ENCODE measurements at places on chromosomes 16 and 17.
A peak's percentile ranks its signal among the peaks of the same experiment; 100 is the strongest.

DNA sequence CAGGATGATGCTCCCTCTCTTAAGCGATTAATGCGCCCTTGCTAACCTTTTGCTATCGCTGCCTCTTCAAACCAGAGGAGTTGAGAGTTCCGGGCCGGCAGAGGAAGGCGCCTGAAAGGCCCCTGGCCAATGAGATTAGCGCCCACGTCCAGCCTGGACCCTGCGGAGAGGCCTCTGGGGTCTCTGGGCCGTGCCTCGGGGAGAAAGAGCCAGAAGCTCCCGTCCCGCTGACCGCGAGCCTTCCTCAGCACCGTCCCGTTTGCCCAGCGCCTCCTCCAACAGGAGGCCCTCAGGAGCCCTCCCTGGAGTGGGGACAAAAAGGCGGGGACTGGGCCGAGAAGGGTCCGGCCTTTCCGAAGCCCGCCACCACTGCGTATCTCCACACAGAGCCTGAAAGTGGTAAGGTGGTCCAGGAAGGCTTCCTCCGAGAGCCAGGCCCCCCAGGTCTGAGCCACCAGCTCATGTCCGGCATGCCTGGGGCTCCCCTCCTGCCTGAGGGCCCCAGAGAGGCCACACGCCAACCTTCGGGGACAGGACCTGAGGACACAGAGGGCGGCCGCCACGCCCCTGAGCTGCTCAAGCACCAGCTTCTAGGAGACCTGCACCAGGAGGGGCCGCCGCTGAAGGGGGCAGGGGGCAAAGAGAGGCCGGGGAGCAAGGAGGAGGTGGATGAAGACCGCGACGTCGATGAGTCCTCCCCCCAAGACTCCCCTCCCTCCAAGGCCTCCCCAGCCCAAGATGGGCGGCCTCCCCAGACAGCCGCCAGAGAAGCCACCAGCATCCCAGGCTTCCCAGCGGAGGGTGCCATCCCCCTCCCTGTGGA lies 16.0 kb upstream of the STH start:
- DNase-seq, result no peak

- no peak for DNase-seq
These were observed 24.9 kb downstream of the MPP3 start for GRCh38 chr17:43808076-43808475.

DNA sequence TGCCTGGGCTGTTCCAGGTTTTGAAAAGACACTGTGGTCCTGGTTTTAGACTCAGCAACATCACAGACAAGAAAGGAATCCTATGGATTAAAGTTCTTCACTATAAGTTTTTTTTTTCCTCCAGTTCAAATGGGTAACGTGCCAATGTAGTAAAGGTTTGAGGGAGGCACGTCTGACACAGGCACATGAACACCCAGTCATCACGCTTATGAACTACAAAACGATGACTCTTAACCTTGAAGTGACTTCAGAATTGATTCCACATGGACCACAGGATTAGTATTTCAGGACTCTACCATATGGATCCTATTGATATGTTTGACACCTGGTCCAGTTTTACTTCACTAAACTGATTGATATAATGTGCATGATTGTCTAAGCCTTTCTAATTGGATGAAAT lies 2.3 kb downstream of the PRMT7 start:
- DNase-seq, result no peak

DNA sequence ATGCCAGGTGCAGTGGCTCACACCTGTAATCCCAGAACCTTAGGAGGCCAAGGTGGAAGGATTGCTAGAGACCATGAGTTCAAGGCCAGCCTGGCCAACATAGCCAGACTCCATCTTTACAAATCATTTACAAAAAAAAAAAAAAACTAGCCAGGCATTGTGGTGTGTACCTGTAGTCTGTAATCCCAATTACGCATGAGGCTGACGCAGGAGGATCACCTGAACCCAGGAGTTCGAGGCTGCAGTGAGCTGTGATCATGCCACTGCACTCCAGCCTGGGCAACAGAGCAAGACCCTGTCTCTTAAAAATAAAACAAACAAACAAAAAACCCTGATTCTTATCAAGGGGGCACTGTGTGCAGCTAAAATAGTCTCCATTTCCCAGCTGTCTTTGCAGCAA lies 16.8 kb upstream of the HAP1 start:
- DNase-seq, result no peak

GRCh38 chr17:62786646-62787045 lies 21.5 kb downstream of the MARCHF10 start:
- no peak for DNase-seq

GRCh38 chr16:55469821-55470532 lies 9.0 kb upstream of the MMP2 start:
- DNase-seq, result no peak

- DNase-seq, result no peak
These were observed 38.6 kb downstream of the SKAP1 start for GRCh38 chr17:48391444-48391843.

GRCh38 chr17:75959051-75959838 lies 18.4 kb upstream of the FBF1 start:
- no peak for DNase-seq

DNA sequence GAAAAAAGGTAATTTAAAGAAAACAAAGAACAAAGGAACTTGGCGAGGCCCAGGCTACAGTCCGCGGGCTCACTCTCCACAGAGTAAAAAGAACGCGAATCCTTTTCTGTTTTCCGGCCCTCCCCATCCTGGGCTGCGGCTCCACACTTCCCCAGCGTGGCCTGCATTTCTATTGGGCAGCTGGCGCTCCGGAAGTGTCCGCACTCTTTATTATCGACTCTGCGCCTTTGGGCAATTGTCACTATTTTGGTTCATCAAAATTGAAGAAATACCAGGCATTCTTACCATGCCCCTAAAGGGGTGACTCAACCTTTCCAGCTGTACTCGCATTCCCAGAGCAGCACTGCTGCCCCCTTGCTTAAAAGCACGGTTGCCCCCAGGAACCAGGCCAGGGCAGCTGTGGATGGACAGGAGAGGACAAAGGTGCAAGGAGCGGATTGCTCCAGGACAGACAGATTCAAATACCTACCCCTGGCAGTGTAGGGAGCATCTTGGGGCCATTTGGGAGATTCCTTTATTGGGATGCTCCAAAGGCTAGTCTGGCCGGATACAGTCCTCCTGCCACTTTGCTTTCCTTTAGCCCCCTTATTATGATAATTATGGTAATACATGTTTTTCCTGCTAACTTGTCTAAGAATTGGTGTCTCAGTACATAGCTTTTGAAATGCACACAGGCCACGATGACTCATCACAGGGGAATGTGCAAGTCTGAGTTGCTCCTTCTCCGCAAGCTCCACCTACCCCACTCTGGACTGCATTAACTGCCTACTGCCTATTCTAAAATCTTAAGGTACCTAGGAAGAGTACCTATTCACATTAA lies 985 bp upstream of the SLFN12 start:
- DNase-seq, result peak; percentile 94

GRCh38 chr17:61005358-61005757 lies 327.7 kb downstream of the BCAS3 start:
- no peak for DNase-seq

GRCh38 chr16:80973991-80974390 lies 32.7 kb downstream of the CMC2 start:
- DNase-seq, result no peak

DNA sequence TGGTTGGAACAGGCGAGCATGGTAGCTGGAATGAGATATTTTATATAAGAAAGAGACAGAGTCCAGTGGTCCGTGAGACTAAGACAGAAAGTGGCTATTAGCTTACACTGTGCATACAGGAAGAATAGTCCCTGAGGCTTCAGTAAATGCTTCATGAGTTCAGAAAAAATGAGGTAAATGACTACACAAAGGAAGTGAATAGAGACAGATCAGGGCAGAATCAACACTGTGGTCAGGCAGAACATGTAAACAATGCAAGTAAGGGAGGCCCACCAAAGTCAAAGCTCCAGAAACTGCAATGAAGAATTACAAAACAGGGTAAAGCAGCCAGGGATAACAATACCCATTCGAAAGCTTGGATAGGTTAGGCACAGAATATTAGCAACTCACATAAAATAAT lies 4.8 kb downstream of the ABCA10 start:
- DNase-seq, result no peak

- DNase-seq, result peak; percentile 27
These were observed 3.9 kb downstream of the HS3ST3A1 start for GRCh38 chr17:13597723-13598347.

- peak; percentile 16 for DNase-seq
These were observed 14.9 kb upstream of the CBFB start for GRCh38 chr16:67013823-67014633.

- DNase-seq, result no peak
These were observed 6.5 kb upstream of the ZNF778 start for GRCh38 chr16:89210904-89211515.

DNA sequence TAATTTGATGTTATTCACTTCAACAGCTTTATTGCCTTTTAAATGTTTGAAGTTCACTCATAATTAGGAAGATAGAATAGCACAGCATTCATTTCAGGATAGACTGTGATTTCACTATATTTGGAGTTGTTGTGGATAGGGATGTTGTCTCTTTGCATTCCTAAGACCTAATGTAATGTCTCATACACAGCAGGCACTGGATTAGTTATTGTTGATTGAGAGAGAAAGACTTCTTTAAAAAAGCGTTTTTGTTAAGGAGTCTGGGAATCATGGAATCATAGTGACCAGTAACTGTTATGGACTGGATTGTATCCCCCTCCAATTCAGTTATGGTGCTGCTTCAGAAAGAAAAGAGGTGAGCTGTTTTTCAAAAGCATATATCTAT lies 122.0 kb downstream of the USP22 start:
- DNase-seq, result no peak

DNA sequence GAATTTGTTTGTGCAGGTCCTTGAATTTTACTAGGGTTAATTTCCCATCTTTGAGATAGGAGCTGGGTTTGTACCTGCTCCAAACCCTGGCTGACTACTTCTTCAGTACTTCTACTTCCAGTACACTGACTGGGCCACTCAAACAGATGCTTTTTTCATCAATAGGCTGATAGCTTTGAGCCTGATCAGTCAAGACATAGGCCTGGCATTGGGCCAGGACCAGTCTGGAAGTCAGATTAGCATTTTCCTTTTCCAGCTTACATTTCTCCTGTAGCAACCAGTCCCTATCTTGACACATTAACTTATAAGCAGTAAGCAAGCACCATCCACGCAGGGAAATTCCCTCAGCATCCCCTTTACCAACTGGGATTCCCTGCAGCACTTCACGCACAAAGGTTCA lies 7.5 kb upstream of the TMEM101 start:
- no peak for DNase-seq

- no peak for DNase-seq
These were observed 7.1 kb downstream of the TMEM114 start for GRCh38 chr16:8583199-8583598.

- DNase-seq, result peak; percentile 19
These were observed 30.9 kb upstream of the HLF start for GRCh38 chr17:55233840-55234239.

GRCh38 chr17:48054238-48055185 lies 6.4 kb downstream of the NFE2L1 start:
- peak; percentile 88 for DNase-seq

- DNase-seq, result no peak
These were observed 8.5 kb downstream of the HS3ST3A1 start for GRCh38 chr17:13593021-13593751.

GRCh38 chr17:19331543-19332245 lies 30.8 kb downstream of the B9D1 start:
- DNase-seq, result no peak

DNA sequence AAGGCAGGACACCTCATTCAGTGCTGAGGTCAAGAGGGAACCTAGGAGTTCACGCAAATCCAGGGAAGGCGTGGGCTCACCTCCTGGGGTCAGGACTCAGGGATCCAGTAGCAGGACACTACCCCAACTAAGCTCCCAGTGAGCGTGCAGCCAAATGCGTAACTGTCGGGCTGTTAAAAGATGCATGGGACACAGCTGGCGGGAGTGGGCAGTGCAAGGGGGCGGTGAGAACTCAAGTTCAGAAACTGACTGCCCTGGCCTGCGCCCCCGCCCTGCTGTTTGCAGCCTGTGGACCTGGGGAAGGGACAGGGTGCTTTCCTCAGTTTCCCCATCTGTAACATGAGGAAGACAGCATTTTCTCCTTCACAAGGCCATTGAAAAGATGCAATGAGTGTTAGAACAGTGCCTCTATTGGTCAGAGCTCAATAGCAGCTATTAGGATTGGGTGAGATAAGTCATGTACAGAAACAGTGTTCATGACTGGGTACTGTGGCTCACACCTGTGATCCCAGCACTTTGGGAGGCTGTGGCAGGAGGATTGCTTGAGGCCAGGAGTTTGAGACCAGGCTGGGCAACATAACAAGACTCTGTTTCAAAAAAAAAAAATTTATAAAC lies 20.2 kb downstream of the CDIPT start:
- no peak for DNase-seq

GRCh38 chr17:57553991-57554825 lies 190.9 kb downstream of the CCDC182 start:
- peak; percentile 36 for DNase-seq
